ENCODE measurements at places on chromosomes 13 and 19.
A peak's percentile ranks its signal among the peaks of the same experiment; 100 is the strongest.

DNA sequence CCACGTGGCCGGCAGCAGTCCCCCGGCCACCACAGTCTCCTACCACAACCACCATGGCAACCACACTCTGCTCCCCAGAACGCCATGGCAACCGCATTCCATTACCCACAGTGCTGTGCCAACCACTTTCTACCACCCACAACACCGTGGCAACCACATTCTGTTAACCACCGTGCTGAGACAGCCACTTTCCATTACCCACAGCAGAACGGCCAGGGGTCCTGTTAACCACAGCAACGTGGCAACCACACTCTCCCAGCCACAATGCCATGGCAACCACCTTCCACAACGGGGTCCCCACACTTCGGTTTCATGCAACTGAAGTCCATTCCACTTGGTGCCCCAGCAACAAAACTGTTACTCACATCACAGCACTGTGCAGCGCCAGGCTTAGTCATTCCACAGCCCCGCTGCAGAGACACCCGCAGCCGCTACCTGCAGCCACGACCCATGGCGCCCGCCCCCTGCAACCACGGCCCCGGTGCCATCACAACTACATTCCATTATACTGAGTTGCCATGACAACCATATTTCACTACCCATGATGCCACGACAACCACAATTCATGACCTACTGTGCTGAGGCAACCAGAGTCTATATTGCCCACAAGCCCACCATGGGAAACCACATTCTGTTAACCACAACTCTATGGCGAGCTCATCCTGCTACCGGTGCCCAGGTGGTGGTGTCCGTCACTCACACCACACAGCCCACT is 10.0 kb downstream of the DPF1 start:
- H3K4me1 ChIP-seq: peaks cover 31% of the 10 kb centered on the region
- H3K27ac ChIP-seq: no peak overlapping the region
- H3K4me3 ChIP-seq: no peak overlapping the region
- no peaks in the 10 kb centered on the region for H3K36me3 ChIP-seq
- H3K27me3 ChIP-seq: peaks cover 8% of the 10 kb centered on the region
- DNase-seq: peak; percentile 99

DNA sequence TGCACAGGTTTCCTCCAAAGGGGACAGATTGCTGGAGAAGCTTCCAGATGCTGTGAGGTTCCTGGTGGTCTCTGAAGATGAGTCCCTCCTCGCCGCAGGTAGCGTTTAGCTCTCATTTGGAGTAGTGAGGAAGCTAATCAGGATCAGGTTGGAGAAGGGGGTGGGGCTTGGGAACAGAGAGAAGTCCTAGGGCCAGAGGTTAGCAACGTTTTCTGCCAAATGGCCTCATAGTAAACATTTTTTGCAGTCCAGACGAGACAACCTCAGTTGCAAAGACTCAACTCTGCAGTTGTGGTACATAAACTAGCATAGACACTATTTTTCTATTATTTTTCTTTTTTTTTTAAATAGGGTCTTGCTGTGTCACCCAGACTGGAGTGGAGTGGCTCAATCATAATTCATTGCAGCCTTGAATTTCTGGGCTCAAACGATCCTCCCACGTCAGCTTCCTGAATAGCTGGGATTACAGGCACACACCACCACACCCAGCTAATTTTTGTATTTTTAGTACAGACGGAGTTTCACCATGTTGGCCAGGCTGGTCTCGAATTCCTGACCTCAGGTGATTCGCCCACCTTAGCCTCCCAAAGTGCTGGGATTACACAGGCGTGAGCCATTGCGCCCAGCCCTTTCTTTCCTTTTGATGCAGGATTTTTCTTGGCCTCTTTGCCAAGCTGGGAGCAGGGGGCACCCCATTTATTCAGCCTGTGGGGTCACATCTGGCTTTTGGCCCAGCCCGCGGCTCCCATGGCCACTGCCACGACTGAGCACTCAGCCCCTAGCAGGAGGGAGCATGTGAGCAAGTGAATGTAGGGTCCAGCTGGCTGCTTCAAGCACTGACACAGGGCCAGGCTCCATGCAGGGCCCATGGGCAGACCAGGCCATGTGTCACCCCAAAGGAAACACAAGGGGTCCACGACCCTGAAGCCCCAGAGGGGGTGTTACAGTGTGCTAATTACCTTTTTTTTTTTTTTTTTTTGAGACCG is 34.4 kb upstream of the SIN3B start:
- H3K27me3 ChIP-seq: no peaks in the 10 kb centered on the region
- DNase-seq: no peak
- H3K36me3 ChIP-seq: no peaks in the 10 kb centered on the region
- H3K4me1 ChIP-seq: no peaks in the 10 kb centered on the region
- H3K27ac ChIP-seq: no peak overlapping the region

DNA sequence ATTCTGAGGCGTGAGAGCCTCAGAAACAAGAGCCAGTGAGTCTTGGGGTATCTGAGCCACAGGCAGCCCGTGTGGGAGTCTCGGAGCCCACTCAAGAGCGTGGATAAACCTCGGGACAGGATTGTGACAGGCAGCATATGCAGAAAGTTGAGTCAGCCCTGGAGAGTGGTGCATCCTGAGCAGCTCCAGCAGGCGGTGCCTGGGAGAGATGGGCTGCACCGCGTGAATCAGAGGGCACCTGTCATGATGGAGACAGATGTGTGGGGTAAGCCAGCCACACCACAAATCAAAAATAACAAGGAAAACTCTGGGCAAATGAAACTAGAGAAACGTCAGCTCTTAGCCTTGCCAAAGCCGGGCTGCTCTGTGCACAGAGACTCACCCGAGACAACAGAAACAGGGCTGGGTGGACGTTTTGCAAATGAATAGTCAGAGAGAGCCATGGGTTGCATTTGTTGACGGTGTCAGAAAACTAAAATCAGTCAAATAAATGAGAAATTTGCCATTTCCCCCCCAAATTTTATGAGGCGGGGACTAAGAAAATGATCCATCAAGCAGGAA is 30.0 kb upstream of the POP4 start:
- H3K36me3 ChIP-seq: no peaks in the 10 kb centered on the region
- no peak overlapping the region for H3K27ac ChIP-seq
- H3K27me3 ChIP-seq: peaks cover 55% of the 10 kb centered on the region
- no peaks in the 10 kb centered on the region for H3K4me1 ChIP-seq

- no peak overlapping the region for H3K27ac ChIP-seq
- no peak overlapping the region for H3K4me3 ChIP-seq
- no peaks in the 10 kb centered on the region for H3K36me3 ChIP-seq
- H3K27me3 ChIP-seq: no peaks in the 10 kb centered on the region
- DNase-seq: peak; percentile 75
These were observed 10.8 kb downstream of the ALOX5AP start for GRCh38 chr13:30745906-30746686.

GRCh38 chr19:38515896-38516295 is 82.4 kb downstream of the RYR1 start:
- H3K36me3 ChIP-seq: no peaks in the 10 kb centered on the region
- DNase-seq: no peak
- no peak overlapping the region for H3K4me3 ChIP-seq
- peaks cover 6% of the 10 kb centered on the region for H3K4me1 ChIP-seq
- H3K27ac ChIP-seq: no peak overlapping the region
- no peaks in the 10 kb centered on the region for H3K27me3 ChIP-seq

DNA sequence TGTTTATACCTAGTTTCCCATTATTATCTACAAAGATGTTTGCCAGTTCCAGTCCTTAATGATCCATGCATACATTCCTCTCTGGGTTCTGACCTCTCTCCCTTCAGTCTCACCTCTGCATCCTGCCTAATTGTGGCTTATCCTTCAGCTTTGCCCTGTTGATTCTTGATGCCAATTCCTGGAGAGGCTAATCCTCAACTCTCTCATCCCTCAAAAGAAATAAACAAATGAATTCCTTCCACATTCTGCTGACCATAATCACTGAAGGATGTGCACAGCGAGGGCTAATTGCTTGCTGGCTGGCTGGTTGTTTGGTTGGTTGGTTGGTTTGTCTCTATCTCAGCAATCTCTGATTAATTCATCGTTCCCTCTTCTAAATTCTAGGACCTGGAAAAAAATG is 113.8 kb downstream of the IRS2 start:
- H3K4me3 ChIP-seq: no peak overlapping the region
- peaks cover 10% of the 10 kb centered on the region for H3K4me1 ChIP-seq
- H3K36me3 ChIP-seq: no peaks in the 10 kb centered on the region
- H3K27me3 ChIP-seq: peaks cover 38% of the 10 kb centered on the region

DNA sequence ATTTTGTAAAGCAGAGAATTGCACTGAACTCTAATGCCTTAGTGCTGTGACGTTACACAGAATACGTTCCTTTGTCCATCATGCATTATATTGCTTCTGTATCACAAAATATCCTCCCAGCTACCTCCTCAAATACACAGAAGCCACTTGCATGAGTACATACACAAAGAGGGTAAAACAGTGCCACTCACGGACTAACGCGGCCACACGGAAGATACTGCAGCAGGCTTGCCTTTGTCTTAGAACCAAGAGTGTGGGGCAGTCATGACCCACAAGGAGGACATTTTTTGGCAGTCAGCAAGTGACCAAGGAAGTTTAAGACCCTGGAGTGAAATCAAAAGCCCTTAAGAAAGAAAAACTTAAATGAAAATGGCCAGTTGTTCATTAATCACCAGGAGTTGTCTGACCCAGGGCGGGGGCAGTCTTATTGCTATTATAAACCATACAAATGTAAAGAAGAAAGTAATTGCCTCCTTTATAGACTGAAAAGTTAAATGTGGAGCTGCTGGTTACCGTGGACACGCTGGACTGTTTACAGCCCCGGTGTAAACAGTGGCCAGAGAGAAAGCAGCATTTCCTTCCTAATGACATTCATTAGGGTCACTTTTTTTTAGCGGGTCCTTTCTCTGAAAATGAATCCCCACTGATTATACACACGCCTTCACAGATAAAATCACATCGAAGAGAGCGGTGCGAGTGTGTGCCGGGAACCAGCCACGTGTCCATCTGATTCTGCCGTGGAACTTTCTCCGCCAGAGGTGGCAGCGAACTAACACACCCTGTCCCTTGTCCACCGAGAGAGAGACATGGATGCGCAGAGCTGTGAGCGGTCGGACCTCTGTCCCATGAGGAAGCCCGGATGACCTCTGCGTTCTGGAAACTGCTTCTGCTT is 66.8 kb downstream of the SOX1 start:
- no peak overlapping the region for H3K27ac ChIP-seq
- H3K36me3 ChIP-seq: no peaks in the 10 kb centered on the region
- no peaks in the 10 kb centered on the region for H3K4me1 ChIP-seq
- no peak for DNase-seq

DNA sequence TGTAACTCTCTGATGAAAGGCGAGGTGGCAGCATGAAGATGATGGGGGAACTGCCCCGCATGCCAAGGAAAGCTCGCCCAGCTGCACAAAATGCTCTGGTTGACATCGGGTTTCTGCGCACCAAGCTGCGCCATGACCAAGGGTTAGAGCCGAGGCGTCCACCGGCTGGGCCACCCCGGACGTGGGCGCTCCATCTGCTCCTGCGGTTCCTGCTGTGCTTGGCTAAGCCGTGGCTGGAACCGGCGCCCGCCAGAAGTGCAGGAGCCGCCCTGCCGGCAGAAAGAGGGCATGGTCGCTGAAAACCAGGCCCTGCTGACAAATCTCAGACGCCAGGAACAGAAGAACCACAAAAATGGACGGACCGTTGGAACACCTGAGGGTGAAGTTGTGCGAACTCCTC is 57.9 kb downstream of the ZNF100 start:
- no peak for DNase-seq
- H3K27ac ChIP-seq: no peak overlapping the region
- no peaks in the 10 kb centered on the region for H3K4me1 ChIP-seq
- no peaks in the 10 kb centered on the region for H3K36me3 ChIP-seq
- H3K4me3 ChIP-seq: no peak overlapping the region

- H3K36me3 ChIP-seq: no peaks in the 10 kb centered on the region
- DNase-seq: no peak
- no peaks in the 10 kb centered on the region for H3K27me3 ChIP-seq
- no peak overlapping the region for H3K27ac ChIP-seq
These were observed 383.4 kb downstream of the LMO7 start for GRCh38 chr13:76019421-76020044.

DNA sequence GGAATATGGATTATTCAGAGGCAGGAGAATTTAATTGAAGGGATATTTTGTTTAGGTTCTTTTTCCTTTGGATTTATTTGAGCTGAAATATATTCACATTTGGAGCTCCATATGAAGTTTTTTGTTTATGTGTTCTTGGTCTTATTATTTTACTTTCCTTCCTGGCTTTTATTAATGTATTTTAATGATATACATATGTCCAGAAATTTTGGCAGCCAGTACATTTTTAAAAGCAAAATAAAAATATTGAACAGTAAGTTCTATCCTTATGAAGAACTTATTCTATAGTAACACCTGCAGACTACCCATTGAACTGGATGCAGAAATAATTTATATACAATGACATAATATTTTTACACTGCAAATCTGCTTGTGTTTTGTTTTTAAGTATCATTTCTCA is 323.6 kb downstream of the GPC6 start:
- no peak overlapping the region for H3K27ac ChIP-seq
- H3K4me3 ChIP-seq: no peak overlapping the region
- H3K4me1 ChIP-seq: no peaks in the 10 kb centered on the region
- H3K27me3 ChIP-seq: no peaks in the 10 kb centered on the region
- DNase-seq: no peak
- H3K36me3 ChIP-seq: no peaks in the 10 kb centered on the region

DNA sequence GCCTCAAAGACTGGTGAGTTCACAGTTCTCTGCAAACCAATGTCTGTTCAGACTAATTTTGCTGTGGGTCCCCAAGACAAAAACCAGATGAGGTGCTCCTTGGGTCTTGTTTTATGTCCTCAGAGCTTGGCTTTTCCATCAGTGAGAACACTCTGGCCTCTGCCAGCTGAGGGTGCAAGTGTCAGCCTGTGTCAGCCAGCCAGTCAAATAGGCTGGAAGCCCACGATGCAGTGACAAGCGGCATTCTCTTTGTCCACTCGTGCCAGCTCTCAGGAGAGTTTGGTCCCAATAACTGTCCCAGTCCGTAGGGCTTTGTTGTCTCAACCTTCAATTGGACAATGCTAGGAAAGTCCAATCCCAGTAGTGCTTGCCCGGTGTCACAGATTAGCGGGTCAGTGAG is 9.4 kb upstream of the AKT2 start:
- H3K36me3 ChIP-seq: no peaks in the 10 kb centered on the region
- DNase-seq: no peak
- H3K4me1 ChIP-seq: no peaks in the 10 kb centered on the region
- H3K4me3 ChIP-seq: no peak overlapping the region

GRCh38 chr19:40236026-40236355 is 9.5 kb upstream of the CCNP start:
- peaks cover 81% of the 10 kb centered on the region for H3K36me3 ChIP-seq
- no peak overlapping the region for H3K27ac ChIP-seq
- H3K4me3 ChIP-seq: no peak overlapping the region
- no peak for DNase-seq
- H3K27me3 ChIP-seq: no peaks in the 10 kb centered on the region

DNA sequence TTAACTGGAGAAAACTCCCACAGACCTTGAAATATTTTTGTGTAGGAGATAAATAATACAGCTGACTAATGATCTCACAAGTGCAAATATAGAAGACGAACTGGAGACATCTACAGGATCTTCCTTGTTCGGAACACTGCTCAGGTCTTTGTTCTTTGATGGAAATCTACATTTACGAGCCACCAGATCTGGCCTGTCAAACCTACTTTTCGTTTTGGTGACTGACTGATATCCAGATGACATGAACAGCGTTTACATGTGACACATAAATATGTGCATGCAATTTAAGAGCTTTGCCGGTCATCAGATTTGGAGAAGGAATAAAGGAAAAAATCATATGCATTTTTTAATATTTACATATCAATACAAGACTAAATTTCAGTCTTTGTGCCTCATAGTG is 24.5 kb upstream of the TPP2 start:
- no peaks in the 10 kb centered on the region for H3K4me1 ChIP-seq
- no peaks in the 10 kb centered on the region for H3K36me3 ChIP-seq
- H3K27ac ChIP-seq: no peak overlapping the region
